ENCODE measurements at places on chromosomes 16 and 17.

- no peak for DNase-seq
Measured at GRCh38 chr16:66188917-66189725, 177.4 kb upstream of the CDH5 start.

GRCh38 chr17:41666237-41666641 lies 22.4 kb upstream of the EIF1 start:
- DNase-seq, result peak; percentile 63

GRCh38 chr16:47143677-47144558 lies at the start of gene NETO2:
Gene NETO2 (minus strand): TSS chr16:47143945. CDS start chr16:47143612, 333 bp downstream.
- DNase-seq, result peak; percentile 58

DNA sequence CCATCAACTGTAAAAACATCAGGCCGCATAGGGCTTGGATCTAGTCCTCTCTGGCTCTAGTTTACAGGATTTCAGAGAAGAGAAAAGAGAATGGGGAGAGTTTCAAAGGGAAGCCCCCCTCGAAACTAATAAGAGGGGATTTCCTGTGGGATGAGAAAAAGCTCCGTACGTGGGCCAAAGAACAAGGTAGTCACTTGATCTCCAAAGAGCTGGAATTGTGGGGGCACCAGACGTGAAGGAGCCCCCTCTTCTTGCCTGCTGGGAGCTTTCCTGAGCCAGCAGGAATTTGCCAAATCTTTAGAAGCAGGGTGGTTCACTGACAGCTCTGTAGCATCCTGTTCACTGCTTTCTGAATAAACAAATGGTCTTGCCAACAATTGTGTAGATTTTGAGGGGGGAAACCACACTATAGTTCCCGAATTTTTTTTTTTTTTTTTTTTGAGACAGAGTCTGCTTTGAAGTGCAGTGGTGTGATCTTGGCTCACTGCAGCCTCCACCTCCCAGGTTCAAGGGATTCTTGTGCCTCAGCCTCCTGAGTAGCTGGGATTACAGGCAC lies 7.0 kb upstream of the TMIGD1 start:
- DNase-seq, result no peak

DNA sequence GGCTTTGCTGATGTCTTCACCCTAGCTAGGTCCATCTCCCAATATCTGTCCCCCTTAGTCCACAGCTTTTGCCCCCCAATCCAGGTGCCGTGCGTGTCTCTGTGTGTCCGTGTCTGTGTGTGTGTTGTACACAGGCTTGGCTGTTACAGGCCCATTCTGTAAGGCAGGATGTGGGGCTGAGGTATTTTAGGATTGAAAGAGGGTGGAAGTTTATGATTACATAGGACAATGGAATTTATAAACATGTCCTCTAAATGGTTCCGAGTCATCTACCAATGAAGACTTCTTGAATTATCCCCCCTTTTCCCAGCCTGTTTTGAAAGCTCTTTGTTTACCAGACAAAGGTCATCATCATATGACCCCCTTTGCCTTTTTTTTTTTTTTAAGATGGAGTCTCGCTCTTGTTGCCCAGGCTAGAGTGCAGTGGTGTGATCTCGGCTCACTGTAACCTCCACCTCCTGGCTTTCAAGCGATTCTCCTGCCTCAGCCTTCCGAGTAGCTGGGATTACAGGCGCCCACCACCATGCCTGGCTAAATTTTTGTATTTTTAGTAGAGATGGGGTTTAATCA lies 21.9 kb downstream of the ACE start:
- DNase-seq, result no peak

DNA sequence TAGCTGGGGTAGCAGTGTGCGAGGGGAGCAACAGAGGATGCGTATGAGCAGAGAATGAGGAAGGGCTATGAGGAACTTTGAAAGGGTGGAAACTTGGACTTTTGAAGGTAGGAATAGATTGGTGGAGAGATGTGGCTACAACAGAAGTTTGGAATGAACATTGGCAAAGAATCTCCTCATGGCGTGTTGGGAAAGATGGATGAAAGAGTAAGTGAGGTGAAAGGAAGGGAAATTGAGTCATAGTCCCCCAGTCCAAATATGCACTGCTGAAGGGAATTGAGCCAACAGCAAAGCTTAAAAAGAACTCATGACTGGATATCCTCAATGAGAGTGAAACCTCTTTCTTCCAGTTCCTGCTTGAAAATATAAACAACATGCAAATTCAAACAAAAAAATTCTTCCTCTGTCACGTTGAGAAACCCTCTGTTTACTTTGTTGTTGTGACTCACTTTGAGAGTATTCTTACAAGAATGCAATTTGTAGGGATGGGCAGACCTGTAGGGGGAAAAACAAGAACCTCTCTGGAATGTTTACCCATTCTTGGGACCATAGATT lies 313.2 kb upstream of the KCNJ16 start:
- DNase-seq, result no peak

GRCh38 chr16:4537376-4538343 lies 913 bp downstream of the CDIP1 start:
- no peak for DNase-seq

DNA sequence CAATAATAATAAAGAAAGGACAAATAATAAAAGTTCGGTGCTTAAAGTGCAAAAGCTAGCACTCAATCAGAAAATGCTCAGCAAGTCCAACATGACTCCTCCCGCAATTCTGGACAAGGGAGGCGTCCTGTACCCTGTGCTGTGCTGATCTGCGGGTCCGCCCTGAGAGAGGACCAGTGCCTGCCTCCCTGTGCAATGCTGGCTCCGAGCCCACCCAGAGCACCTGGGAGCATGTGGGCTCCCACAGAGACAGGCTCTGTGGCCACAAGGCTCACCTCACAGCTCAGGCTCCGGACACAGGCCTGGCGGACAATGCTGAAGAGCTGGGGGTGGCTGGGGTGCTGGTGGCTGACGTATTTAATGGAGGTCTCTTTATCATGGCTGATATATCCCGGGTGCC lies 11.1 kb downstream of the FLCN start:
- DNase-seq, result no peak

DNA sequence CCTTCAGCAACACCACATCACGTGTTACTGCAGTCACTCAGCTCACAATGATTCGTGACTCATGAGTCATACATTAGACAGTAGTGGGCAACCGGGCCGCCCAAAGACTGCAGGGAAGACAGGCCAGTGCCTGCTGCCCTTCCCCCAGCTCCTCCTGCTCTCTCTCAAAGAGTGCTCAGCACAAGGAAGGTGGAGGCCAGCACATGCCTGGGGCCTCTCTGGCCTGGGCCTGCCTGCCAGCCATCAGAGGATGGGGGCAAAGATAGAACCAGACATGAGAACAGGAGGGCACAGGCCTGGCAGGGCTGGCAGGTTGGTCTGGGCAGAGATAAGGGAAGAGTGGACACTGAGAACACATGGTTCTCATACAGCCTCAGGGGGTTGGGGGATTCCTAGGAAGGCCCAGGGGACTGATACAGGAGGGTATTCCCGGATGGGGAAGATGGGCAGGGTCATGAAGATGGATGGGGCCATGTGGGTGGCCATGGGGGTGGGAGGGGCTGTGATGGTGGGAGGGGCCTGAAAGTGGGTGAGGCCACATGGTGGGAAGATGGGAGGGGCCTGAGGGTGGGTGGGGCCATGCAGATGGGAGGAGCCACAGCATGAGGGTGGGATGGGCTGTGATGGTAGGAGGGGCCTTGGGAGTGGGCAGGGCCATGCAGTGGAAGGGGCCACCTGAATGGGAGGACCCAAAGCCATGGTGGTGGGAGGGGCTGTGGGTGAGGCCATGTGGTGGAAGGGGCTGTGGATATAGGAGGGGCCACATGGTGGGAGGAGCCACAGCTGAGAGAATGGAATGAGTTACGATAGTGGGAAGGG lies 29.0 kb downstream of the KATNB1 start:
- DNase-seq, result no peak

DNA sequence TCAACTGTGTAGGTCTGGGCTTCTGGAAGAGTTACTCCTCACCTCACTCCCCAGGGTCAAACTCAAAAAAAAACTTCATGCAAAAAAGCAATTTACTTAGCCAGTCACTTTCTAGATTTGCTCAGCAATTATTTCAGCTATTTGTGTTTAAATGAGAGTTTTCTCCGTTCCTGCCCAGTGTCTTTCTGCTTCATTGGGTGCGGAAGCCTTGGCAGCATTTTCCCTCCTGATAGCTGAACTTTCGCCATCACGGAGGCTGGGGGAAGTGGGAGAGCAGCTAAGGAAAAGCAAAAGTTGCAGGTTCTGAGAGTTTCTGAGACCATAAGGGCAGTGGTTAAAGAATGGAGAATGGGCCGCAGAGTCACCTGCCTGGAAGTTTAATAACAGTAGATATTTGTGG lies 287.1 kb upstream of the DYNLRB2 start:
- no peak for DNase-seq

DNA sequence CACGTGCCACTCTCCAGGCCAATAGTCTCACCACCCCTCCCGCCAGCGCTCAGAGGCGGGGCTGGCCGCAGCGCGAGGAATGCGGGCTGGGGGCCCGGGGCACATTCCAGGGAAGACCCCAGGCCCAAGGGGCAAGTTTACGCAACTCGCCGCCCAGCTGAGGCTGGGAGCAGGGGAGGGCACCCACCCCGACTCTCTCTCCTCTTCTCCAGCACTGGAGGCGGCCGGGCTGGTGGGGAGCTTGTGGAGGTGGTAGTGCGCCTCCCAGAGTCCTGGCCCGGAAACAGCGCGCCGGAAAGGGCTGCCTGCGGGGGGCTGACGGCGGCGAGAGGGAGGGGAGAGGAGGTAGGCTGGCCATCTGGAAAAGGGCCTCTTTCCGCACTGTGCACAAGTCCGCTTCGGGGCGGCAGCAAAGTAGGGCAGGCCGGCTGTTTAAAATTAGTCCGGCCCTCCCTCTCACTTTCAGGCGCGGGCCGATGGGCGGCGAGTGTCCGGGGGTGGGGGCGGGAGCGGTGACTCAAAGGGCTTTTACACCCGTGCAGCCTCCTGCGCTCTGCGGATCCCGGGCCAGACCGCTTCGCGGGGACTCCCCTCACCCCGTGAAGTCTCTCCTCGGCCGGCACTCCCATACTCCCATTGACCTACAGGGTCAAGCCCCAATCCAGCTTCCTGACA lies 1.1 kb downstream of the FHOD1 start:
- DNase-seq, result no peak
